ENCODE measurements at places on chromosomes 7 and 10.

- DNase-seq = no peak
Measured at GRCh38 chr7:143285470-143285778, 666 bp downstream of the TMEM139 start.

- DNase-seq = no peak
Measured at GRCh38 chr10:31318382-31318853, 598 bp upstream of the ZEB1 start.

DNA sequence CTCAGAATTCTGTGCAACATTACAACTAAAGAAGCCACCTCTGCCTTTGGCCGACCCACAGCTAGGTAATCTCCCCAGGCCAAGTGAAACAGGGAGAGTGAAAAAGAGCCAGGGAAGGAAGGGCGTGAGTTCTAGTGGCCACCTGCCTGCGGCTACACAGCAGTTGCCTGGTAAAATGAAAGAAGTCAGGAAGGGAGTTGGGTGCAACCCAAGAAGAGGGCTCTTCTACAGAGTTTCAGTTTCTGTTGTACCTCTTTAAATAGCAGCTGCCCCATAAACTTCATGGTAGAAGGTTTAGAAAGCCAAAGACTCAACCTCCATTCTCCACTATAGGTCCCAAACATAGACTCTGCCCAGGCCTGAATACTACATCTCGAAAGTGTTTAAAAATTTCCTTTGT lies 76.2 kb upstream of the TMEM168 start:
- DNase-seq = no peak

DNA sequence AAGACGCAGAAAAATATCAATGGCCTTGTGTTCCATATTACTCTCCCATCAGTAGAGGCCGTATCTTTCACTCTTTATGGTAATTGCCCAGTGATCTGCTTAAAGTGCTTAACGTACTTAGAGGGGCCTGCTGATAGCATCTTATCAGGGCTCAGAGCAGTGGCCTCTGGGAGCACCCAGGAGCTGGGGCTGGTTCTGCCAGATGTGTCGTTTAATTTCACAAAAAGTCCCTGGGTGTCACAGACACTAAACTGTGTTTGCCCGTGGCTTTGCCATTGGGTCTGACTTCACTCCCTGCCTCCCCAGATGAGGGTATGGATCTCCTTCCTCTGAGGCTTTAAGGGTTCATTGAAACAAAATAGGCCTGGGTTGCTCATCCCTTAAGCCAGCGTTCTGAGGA lies 435.3 kb downstream of the GATA3 start:
- DNase-seq = no peak

DNA sequence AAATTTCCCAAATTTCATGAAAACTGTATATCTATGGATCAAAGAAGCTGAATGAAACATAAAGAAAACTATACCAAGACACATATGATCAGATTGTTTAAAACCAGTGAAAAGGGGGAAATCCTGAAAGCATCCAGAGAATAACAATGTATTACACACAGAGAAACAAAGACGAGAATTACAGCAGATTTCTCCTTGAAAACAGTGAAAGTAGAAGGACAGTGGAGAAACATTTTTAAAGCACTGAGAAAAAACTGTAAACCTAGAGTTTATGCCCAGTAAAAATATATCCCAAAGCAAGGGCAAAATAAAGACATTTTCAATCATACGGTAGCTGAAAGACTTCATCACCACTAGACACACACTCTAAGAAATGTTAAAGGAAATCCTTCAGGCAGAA lies 121.0 kb downstream of the DPY19L1 start:
- no peak for DNase-seq

DNA sequence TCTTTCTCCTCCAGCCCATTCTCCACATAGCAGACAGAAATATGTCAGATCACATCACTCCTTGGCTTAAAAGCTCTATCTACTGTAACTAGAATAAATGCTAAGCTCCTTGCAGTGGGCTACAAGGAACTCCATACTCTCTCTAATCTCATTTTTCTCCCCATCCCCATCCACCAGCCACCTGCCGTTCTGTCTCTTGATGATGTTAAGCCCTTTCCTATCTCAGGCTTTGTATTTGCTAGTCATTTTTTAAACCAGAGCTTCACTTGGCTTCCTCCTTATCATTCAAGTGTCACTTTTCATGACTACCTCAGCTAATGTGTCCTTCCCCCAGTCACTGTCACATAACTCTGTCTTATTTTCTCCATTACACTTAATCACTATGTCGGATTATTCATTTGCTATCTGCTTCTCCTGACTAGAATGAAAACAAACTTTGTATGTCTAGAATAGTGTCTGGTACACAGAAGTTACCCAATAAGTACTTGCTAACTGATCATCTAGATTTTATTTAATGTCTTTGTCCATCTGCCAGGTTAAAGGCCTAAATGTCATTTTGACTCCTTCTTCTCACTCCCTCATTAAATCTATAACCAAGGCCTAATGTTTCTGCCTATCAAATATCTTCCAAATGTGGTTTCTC lies 87.2 kb upstream of the RPA3 start:
- DNase-seq = no peak

DNA sequence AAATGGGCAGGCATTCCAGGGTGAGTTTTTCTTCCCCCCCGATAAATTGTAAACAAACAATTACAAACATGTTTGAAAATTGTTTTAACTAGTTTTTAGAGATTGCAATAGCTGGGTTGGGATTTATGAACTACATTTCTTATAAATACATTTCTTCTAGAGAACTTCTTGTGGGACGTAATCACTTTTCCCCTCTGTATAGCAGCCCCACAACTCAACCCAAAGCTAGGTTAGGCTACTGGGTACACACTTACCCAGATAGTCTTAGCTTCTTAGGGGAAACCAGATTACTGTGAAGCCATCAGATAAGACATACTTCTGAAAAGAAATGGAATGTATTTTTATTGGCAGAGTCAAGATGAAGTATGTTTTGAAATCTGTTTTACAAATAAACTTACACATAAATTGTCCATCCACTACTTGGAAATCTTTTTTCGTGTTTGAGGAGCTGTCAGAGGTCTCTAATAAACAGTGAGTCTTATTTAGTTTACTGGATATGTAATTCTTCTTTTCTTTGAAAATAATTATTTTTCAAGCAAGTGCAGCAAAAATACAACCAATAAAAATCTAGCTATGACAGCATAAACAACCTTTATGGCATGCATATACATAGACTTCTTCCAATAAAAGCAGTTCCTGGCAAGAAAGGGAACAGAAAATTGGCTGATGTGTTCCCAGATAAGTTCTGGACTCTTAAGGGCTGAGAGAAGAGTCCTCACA lies 8.0 kb upstream of the GLRX3 start:
- DNase-seq = no peak

GRCh38 chr10:71459513-71459912 lies 62.8 kb downstream of the CDH23 start:
- DNase-seq = no peak

- DNase-seq = no peak
Measured at GRCh38 chr10:86827639-86828038, 71.2 kb downstream of the BMPR1A start.

DNA sequence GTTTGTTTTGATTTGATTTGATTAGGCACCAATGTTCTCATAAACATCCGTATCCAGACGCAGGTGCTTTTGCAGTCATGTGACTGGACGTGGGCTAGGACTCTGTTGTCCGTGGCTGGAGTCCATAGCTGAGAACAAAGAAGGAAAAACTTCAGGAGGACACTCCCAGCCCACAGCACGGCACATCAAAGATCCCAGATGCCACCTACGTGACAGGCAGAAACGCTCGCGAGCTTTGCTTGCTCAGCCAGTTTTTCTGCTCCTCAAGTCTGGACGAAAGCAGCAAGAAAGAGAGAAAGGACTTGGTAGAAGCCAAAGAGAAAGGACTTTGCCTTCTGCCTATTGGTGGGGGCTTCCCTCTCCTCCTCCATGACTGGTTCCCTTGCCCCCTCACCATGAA lies 6.9 kb upstream of the ZKSCAN1 start:
- DNase-seq = no peak

DNA sequence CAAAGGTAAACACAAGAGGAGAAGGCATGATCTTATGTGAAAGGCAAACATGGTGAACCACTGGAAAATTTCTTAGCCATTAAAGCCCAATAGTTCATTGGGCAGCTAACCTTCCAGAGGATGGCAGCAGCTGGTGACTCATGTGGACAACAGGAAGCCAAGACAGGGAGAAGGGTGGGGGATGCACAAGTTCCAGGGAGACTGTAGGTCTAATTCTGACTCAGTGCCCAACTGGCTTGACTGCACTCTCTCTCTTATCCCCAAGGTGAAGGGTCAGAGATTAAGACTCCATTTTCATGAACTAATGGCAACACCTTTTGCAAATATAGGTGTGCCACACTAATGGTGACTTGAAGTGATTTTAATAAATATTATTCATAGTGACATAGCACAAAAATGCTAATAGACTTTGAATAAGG lies 47.9 kb upstream of the SLC35B4 start:
- peak; percentile 7 for DNase-seq

DNA sequence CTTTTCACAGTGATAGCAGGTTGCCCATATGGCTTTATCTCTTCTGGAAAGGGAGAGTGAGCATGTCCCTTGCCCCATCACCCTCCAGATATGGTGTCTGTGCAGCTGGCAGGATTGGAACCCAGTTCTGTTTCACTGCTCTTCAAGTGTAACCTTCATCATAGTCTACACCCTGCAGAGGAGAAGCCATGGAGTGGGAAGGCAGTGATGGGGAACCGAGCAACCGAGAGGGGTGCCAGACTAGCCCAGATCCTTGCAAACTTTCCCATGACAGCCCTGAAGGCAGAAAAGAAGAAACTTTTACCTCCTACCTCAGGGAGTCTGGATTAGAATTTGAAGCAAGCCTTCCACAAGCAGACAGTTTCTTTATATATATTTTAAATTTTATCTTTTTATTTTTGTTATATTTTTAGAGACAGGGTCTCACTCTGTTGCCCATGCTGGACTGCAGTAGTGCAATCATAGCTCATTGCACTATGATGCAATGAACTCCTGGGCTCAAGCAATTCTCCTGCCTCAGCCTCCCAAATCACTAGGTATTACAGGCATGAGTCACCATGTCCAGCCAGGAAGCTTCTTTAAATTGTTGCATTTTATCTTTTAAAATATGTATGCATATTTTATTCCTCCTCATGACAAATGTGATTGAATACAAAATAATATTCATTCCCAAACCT lies 133.3 kb downstream of the KCNMA1 start:
- no peak for DNase-seq

GRCh38 chr7:94687810-94688209 lies 31.9 kb upstream of the SGCE start:
- DNase-seq = no peak

GRCh38 chr7:25517906-25518305 lies 289.6 kb upstream of the NPVF start:
- DNase-seq = no peak

DNA sequence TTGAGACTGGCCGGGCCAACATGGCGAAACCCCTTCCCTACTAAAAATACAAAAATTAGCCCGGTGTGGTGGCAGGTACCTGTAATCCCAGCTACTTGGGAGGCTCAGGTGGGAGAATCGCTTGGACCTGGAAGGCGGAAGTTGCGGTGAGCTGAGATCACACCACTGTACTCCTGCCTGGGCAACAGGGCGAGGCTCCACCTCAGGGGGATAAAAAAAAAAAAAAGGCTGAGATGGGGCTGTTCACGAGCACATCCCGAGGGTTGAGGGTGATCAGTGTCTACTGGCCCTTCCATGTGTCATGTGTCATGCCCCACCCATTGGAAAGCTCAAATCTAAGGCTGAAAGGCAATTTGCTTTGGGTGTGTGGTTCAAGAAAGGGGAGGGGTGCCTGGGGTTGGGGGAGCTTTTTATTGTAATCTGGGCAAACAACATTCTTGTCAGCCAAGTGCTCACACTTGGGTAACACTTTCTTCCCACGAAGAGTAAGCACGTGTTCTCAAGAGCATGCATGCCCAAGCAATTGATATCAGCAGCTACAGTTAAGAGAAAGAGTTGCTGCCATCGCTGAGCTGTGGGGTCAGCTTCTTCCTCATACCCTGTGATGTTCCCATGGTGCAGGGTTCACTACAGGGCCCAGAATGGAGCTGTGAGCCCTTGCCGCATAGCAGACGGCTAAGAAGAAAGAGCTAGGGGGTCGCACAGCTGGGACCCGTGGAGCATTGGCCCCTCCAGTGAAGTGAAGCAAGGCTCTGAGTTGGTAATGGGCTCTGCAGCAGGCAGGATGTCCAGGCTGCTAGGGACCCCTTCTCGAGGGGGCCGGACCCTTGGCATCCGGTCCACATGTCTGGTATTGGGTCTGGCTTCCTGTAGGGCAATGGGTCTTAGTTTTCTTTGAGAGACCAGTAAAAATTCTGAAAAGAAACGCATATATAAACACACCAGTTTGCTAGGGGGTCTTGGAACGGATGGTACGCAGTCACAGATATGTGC lies 9.9 kb upstream of the ACSL5 start:
- no peak for DNase-seq

- no peak for DNase-seq
Measured at GRCh38 chr7:70178211-70178610, 579.9 kb downstream of the AUTS2 start.

DNA sequence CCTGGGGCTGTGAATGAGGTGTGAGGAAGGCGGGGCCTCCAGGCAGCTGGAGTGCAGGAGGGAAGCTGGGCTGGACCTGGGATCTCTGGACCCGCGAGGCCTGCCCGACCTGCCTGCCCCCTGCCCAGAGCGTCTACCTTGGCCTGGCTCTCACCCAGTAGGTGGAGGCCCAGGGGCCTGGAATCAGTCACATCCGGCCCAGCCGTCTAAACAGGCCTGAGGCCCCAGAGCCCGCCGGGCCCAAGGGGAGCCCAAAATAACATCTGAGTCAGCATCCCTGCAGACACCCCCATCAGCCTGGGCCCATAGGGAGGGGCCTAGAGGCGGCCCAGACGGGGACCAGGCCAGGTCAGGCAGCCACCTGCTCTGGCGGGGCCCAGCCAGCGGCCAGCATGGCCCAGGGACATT lies 15.1 kb upstream of the ELN start:
- peak; percentile 17 for DNase-seq

DNA sequence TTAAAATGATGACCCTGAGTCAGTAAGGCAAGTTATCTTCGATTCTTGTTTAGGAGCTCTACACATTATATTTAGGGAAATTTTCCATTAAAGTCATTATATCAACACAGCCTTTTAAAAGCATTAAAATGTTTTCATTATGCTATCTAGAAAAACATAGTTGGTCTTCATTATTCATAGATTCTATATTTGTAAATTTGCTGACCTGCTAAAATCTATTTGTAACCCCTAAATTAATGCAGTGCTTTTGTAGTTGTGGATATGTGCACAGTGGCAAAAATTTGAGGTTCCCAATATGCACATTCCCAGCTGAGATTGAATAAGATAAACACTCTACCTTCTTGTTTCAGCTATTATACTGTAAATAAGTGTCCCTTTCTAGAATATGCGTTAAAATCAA lies 81.1 kb downstream of the KIF20B start:
- no peak for DNase-seq

GRCh38 chr7:21971780-21972396 lies 26.2 kb upstream of the CDCA7L start:
- DNase-seq = no peak
